Stimulated activated CD8-positive, alpha-beta memory T cell treated with anti-CD3 and anti-CD28 coated beads, Interleukin-4, amount 100 ng/mL, for 1 hour (primary cell): ENCODE measurements at places on chromosomes 13 and 19.

DNA sequence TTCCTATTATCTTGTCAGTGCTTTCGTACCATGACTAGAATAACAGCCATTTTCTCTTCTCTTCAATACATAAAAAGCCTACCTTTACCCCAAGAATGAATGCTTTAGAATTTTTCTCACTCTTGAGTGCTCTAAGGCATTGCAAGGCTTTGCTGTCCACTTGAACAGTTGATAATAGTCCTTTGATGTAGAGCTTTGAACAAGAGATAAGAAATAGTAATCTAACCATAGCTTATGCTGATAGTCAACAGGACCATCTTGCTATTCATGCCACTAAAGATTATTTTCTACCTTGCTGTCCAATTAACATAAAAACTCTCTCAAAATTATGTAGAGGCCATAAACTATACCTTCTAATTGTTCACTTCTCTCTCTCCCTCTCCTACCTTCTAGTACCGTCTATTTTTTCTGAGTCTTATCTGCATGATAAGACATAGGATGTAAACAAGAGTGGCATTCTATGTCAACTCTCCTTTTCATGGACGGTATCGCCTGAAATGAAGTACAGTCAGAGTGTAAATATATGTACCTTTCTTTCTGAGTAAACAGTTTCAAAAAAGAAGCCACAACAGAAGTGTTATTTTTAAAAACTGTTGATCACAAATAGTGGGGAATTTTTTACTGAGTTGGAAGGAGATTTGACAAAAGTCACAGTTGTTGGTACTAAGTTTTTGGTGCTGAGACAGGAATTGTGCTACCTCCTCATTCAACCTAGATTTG, 297.9 kb downstream of the NDFIP2 start:
- DNase-seq: no peak

DNA sequence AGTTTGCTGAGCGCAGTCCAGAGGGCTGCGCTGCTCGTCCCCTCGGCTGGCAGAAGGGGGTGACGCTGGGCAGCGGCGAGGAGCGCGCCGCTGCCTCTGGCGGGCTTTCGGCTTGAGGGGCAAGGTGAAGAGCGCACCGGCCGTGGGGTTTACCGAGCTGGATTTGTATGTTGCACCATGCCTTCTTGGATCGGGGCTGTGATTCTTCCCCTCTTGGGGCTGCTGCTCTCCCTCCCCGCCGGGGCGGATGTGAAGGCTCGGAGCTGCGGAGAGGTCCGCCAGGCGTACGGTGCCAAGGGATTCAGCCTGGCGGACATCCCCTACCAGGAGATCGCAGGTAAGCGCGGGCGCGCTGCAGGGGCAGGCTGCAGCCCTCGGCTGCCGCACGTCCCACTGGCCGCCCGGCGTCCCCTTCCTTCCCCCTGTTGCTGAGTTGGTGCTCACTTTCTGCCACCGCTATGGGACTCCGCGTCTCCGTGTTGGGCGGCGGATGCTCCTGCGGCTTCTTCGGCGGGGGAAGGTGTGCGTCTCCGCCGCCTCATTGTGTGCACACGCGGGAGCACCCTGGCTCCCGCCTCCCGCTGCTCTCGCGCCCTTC, 772 bp downstream of the GPC6 start:
- DNase-seq: no peak

DNA sequence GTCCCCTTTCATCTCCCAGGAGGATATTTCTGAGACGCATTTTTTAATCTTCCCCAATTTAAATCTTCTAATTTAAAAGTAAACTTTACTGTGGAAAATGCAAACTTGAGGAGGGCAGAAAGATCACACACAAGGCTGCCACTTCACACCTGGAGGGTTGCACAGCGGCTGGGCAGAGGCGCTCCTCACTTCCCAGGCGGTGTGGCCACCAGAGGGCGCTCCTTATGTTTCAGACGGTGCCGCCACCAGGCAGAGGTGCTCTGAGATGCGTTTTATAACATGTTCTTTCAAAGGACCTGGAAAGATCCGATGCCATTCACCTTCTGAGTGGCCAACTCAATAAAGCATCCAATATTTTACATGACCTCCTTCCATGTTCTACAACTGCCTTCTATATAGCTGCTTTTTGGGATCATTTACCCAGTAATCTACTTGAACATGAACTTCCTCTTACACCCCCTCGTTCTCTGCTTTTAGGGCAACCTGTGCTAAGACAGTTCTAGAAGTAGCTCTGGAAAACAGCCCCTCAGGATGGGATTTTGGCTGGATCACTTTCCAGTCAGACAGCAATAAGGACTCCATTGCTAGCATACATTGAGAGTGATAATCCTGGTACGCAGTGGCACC, 14.8 kb upstream of the MTUS2 start:
- DNase-seq: no peak

DNA sequence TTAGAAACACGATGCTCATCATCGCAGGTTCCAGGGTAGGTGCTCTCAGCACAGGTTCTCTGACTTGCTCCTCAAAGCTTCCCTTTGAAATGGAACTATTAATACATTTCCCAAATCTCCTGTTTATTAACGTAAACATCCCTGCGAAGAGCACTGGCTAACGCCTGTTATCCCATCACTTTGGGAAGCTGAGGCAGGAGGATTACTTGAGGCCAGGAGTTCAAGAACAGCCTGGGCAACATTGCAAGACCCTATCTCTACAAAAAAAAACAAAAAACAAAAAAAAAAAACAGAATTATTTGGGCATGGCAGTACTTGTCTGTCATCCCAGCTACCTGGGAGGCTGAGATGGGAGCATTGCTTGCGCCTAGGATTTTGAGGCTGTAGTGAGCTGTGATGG, 18.7 kb downstream of the CEACAM16 start:
- DNase-seq: no peak

- no peak for DNase-seq
These were observed 92.1 kb downstream of the AKAP11 start for GRCh38 chr13:42363941-42364612.

- DNase-seq: no peak
These were observed 6.8 kb downstream of the FIZ1 start for GRCh38 chr19:55592391-55593090.

DNA sequence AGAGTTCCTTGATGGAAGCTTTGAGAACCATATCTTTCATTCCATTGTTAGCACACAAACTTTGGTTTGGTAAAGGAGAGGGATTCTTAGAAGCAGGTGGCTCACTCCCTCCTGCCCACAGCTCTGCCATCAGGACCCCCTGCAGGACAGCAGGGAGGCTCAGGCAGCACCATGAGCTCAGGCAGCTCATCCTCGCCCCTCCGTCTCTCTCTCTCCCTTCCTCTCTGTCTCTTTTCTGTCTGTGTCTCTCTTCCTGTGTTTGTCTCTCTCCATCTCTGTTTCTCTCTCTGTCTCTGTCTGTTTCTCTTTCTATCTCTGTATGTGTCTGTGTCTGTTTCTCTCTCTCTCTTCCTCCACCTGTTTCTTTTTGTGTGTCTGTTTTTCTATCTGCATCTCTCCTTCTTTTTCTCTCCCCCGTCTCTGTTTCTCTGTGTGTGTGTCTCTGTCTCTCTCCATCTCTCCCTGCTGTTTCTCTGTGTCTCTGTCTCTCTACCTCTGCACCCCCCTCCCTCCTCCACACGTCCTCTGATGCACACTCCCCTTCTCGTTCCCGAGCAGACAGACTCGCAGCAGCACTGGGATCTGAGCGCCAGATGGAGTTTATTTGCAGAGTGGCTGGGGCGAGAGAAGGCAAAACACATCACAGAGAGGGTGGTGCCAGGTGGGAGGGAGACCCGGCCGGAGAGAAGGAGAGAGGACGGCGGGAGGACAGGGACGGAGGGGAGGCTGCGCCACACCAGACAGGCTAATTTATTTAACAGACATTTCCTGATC, 8.7 kb downstream of the SBK2 start:
- no peak for DNase-seq

- no peak for DNase-seq
These were observed 10.8 kb upstream of the RANBP3 start for GRCh38 chr19:5988517-5989387.

DNA sequence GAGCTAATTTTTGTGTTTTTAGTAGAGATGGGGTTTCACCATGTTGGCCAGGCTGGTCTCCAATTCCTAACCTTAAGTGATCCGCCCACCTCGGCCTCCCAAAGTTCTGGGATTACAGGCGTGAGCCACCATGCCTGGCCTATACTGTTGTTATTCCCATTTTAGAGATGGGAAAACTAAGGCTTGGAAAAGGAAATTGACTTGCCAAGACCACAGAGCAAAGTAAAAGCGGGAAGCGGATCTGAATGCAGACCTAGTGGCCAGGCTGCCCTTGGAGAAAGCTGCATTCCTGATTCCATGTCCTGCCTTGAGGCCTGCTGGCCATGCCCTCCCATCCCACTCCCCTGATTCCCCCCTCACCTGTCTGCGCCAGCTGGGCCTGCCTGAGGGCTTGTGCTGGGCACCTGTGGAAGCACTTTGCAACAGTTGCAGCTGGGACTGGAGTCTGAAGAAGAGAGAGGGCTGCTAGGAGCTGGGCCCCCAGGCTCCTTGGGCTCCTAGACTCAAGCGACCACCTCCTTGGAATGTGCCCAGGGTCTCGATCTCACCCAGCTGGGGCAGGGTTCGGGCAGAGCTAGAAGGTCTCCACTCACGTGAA, 5.7 kb downstream of the PALM3 start:
- no peak for DNase-seq

GRCh38 chr13:84910423-84910822, 888.8 kb downstream of the SLITRK6 start:
- no peak for DNase-seq

GRCh38 chr13:70022646-70023045, 85.0 kb upstream of the ATXN8OS start:
- DNase-seq: no peak

DNA sequence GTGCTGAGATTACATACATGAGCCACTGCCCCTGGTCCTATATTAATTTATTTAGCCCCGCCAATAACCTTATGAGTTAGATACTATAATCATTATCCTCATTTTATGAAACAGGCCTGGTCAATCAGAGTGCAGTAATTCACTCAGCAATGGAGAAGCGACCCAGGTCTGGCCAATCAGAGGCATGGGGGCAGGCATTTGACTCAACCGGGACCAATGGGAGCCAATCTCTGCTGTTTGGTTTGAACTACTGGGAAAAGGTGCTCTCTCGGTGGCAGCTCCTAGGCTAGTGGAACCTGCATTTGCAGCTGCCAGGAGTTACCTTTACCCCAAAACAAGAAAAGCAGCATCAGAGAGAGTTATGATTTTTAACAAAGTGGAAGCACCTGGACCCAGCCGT, 6.6 kb downstream of the SIRT2 start:
- no peak for DNase-seq

DNA sequence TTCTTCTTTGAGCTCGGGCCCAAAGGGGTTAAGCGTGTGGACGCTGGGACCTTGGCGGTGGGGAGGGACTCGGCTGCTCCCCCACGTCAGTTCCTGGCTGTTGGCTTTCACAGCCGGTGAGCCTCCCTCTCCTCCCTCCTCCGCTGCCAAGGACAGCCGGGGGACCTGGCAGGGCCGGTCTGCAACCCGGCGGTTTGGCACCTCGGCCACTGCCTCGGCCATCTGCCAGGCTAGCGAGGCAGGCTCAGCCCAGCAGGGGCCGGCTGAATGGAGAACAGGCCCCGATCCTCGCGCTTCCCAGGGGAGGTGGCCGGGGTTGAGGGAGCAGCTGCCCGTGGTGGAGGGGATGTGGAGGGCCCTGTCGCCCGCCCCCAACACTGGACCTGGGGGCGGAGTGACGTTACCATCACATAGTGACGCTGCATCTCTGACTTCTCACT, 5.0 kb downstream of the TLE5 start:
- no peak for DNase-seq

- no peak for DNase-seq
These were observed 7.5 kb upstream of the LRP3 start for GRCh38 chr19:33186431-33187182.

- no peak for DNase-seq
These were observed 2048.3 kb upstream of the PCDH20 start for GRCh38 chr13:63463782-63464610.

GRCh38 chr13:106186366-106187030, 349.0 kb downstream of the EFNB2 start:
- DNase-seq: no peak

DNA sequence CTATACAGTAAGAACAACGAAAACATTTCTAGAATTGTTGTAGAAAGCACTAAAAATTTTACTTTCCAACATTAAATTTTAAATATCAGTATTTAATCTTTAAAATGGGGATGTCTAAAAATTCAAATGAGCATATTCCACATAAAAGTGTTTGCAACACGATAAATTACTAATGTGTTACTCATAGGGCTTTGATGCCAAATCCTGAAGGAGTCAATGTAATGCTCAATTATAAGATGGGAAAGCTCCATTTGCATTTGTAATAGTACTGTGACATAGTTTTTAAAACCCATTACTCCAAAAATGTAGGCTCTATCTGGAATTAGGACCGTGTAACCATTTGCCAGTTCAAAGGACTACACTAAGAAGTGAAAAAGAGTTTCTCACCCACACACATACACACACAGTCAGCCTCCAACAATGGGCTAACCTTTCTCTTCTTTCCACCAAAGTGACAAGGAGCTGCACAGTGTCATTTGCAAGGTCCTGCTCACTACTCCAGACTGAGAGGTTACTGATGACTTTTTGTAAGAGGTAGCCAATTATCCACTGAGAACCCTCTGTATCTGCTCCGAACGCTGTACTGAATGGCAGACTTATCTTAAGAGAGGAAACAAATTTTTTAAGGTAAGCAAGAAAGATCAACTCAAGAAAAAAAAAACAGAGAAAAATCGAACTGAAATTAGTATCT, 26.1 kb upstream of the EEF1AKMT1 start:
- DNase-seq: no peak

DNA sequence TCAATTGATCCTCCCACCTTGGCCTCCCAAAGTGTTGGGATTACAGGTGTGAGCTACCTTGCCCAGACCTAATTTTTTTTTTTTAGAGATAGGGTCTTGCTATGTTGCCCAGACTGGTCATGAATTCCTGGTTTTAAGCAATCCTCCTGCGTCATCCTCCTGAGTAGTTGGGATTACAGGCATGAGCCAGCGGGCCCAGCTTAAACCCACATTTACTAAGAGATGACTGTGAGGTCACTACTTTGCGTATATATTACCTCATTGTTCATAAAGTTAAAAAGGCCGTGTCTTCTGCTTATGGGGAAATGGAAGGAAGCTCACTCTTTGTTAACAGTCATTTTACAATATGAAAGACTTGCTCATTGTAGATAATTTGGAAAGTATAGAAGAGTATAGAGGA, 39.6 kb upstream of the C1QTNF9 start:
- DNase-seq: no peak

DNA sequence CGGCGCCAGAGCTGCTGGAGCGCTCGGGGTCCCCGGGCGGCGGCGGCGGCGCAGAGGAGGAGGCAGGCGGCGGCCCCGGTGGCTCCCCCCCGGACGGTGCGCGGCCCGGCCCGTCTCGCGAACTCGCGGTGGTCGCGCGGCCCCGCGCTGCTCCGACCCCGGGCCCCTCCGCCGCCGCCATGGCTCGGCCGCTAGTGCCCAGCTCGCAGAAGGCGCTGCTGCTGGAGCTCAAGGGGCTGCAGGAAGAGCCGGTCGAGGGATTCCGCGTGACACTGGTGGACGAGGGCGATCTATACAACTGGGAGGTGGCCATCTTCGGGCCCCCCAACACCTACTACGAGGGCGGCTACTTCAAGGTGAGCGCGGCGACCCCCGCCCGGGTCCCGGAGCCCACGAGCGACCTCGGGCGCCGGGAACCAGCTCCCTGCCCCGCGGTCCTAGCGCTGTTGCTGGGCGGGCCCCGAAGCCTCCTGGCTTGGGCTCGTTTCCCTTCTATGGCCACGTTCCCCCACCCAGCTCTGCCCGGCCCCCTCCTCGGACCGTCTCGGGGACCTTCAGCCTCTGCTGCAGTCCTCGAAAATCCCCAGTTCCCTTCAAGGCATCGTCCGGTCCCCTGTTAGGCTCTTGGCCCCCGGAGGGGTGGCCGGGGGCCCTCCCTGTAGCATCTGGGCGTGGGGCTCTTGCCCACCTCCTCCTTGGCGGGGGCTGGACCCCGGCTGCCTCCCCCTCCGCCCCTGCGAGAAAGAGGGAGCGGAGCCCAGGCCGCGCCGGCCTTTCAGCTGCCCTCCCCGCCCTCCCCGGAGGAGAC, at the start of gene CDC34:
CDC34 (plus strand) TSS at position 8 of the 808 bp plus-strand sequence; CDS start at position 180, 172 bp downstream.
- DNase-seq: no peak
